Body of pancreas (tissue), 4 donors: ENCODE measurements at places on chromosomes 7 and 10. TPM values are rescaled to one million over a fixed set of nuclear protein-coding genes. Genes with fewer than 3 reads are reported as not detected.

GNG11 gene
- total RNA-seq, result 11.4 TPM

SYT15 gene
- 6.3 TPM for total RNA-seq

GIMAP5 gene
- 5.3 TPM for total RNA-seq

PROSER2 gene
- total RNA-seq, result 58.3 TPM

HSPA12A gene
- 22.7 TPM for total RNA-seq

MRLN gene
- total RNA-seq, result not detected

LEP gene
- 72.8 TPM for total RNA-seq

ZNF487 gene
- total RNA-seq, result 1.6 TPM

DNA sequence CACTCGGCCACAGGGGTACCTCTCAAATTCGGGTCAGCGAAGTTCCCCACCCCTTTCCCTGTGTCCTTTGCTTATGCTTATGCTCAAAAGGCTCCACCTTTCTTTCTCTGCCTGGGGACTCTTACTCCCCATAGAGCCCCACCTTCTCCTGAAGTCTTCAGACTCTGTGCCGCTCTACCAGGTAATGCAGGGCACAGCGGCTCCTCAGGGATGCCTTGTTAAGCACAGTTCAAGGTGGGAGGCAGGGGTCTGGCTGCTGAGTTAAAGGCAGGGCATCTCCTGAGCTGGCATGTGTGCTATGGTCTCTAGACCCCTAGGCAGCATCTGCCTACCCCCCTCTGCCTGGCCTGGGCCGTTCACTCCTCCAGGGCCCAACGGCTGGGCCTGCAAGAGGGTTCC lies 3.0 kb upstream of the CXCL12 start:
- H3K36me3 ChIP-seq, result no peaks in the 10 kb centered on the region
- H3K27ac ChIP-seq, result no peak overlapping the region
- DNase-seq, result no peak
- no peak overlapping the region for H3K4me3 ChIP-seq

- no peak overlapping the region for H3K27ac ChIP-seq
- H3K27me3 ChIP-seq, result no peaks in the 10 kb centered on the region
- peaks cover 19% of the 10 kb centered on the region for H3K4me1 ChIP-seq
- no peak overlapping the region for H3K4me3 ChIP-seq
- DNase-seq, result no peak
- H3K36me3 ChIP-seq, result no peaks in the 10 kb centered on the region
Observed at GRCh38 chr10:114575417-114576131, 82.5 kb downstream of the ABLIM1 start.

DNA sequence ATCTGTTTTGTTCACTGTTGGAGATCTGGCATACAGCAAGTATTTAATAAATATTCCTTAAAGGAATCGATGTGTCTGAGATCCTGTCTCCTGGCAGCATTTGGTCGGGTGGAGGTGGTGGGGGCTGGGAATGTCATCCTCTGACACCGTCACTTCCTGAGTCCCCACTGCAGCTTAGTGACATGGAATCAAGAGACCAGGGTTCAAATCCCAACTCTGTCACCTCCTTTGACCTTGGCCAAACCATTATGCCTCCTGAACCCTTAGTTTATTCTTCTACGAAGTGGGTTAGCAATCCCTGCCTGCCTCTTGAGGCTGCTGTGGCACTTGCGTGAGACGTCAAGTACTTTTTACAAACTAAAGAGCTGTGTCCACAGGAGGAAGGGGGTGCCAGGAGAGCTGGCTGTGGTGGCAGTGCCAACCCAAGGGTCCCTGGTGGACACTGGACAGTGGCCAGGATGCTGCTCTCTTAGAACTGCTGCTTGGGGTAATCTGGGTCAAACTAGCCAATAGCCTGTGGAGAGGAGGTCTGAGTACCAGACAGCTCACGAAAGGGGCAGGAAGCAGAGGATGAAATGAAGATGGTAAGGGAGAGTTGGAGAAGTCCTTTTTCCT lies 8.0 kb upstream of the ZMIZ1 start:
- H3K27ac ChIP-seq, result peak overlapping the region; percentile 94
- H3K4me1 ChIP-seq, result peaks cover 73% of the 10 kb centered on the region
- H3K36me3 ChIP-seq, result no peaks in the 10 kb centered on the region
- no peaks in the 10 kb centered on the region for H3K27me3 ChIP-seq

DNA sequence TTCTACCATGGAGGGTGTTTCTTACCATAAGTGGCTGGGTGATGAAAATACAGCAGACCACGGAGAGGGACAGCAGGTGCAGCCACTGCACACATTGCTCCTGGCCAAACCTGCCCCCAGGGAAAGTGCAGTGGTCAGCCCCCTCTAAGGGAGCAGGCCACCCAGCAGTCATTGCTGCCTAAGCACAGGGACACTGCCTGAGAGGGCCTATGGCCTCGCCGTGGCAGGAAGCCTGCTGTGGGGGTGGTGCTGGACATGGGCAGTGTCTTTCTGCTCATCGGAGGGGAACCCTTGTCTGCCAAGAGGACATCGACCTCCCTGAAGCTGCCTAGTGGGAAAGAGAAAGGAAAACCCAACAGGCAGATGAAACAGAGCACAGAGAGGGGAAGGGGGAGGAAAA lies 118.3 kb downstream of the PKD1L1 start:
- H3K36me3 ChIP-seq, result no peaks in the 10 kb centered on the region
- H3K27ac ChIP-seq, result no peak overlapping the region
- H3K27me3 ChIP-seq, result no peaks in the 10 kb centered on the region
- DNase-seq, result no peak
- peaks cover 19% of the 10 kb centered on the region for H3K4me1 ChIP-seq

DNA sequence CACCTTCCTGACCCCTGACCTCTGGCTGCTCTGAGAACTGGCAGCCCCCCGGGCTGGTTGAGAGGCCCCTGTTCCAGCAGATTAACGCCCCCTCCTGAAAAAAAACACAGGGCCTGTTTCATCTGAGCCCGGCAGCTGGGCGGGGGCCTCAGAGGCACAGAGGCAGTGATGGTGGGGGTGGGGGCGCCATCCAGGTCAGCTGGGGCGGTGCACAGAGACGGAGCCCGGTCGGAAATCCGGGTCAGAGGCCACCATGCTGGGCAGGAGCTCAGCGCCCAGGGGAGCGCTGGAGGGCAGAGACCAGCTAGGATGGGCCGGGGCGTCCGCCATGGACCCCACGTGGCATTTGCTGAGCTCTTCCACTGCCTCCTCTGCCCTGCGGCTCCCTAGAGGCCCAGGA lies 68.0 kb downstream of the UNCX start:
- no peak overlapping the region for H3K27ac ChIP-seq
- H3K4me1 ChIP-seq, result no peaks in the 10 kb centered on the region
- no peak for DNase-seq
- H3K36me3 ChIP-seq, result no peaks in the 10 kb centered on the region

DNA sequence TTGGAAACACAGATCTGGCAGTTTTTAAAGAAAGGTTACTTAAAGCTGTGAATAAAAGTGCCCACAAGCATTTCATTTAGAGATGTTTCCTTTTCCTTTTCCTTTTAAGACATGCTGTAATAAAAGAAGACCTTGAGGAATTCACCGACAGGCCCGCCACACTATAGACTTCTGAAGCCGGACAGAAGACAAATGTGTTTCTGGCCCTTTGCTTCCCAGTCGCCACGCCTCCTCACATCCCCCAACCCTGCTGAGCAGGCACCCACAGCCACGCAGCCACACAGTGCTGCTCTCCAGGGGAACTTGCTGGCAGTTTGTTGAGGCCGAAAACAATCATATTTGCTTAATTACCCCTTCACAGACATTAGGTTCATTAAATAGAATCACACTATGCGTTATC lies 83.4 kb downstream of the SLC25A13 start:
- H3K27me3 ChIP-seq, result no peaks in the 10 kb centered on the region
- H3K36me3 ChIP-seq, result no peaks in the 10 kb centered on the region
- DNase-seq, result no peak
- H3K4me3 ChIP-seq, result no peak overlapping the region
- peaks cover 6% of the 10 kb centered on the region for H3K4me1 ChIP-seq

GRCh38 chr7:106110885-106111654 lies 1.0 kb downstream of the SYPL1 start:
- peaks cover 30% of the 10 kb centered on the region for H3K4me1 ChIP-seq
- H3K36me3 ChIP-seq, result no peaks in the 10 kb centered on the region
- H3K27me3 ChIP-seq, result no peaks in the 10 kb centered on the region
- peak overlapping the region; percentile 41 for H3K4me3 ChIP-seq
- DNase-seq, result no peak

DNA sequence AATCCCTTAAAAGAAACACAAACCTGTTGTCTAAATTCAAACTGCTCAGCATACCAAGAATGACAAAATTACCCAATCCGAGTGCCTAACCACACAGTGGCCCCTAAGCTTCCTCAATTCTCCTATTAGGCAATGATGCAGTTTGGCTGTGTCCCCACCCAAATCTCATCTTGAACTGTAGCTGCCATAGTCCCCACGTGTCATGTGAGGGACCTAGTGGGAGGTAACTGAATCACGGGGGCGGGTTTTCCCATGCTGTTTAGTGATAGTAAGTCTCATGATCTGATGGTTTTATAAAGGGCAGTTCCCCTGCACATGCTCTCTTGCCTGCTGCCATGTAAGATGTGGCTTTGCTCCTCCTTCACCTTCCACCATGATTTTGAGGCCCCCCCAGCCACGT lies 21.9 kb downstream of the PSAP start:
- H3K4me3 ChIP-seq, result no peak overlapping the region
- H3K36me3 ChIP-seq, result peaks cover 16% of the 10 kb centered on the region
- DNase-seq, result no peak
- no peak overlapping the region for H3K27ac ChIP-seq
- no peaks in the 10 kb centered on the region for H3K4me1 ChIP-seq

- no peaks in the 10 kb centered on the region for H3K27me3 ChIP-seq
- peaks cover 7% of the 10 kb centered on the region for H3K36me3 ChIP-seq
- DNase-seq, result no peak
Observed at GRCh38 chr7:149861728-149862045, 12.1 kb upstream of the ATP6V0E2 start.

GRCh38 chr10:132674311-132674710 lies 111.6 kb downstream of the NKX6-2 start:
- peak; percentile 5 for DNase-seq
- H3K4me1 ChIP-seq, result peaks cover 18% of the 10 kb centered on the region
- H3K36me3 ChIP-seq, result no peaks in the 10 kb centered on the region

GRCh38 chr7:131606346-131607290 lies 50.2 kb upstream of the PODXL start:
- H3K36me3 ChIP-seq, result no peaks in the 10 kb centered on the region
- H3K27me3 ChIP-seq, result no peaks in the 10 kb centered on the region
- no peaks in the 10 kb centered on the region for H3K4me1 ChIP-seq
- no peak overlapping the region for H3K4me3 ChIP-seq
- no peak overlapping the region for H3K27ac ChIP-seq
- no peak for DNase-seq

GRCh38 chr10:83994325-83994724 lies 145.0 kb upstream of the GHITM start:
- no peak for DNase-seq
- H3K27ac ChIP-seq, result no peak overlapping the region
- H3K4me3 ChIP-seq, result no peak overlapping the region

GRCh38 chr7:47377741-47378140 lies 204.2 kb downstream of the TNS3 start:
- H3K4me3 ChIP-seq, result no peak overlapping the region
- no peaks in the 10 kb centered on the region for H3K27me3 ChIP-seq
- no peak for DNase-seq
- no peaks in the 10 kb centered on the region for H3K36me3 ChIP-seq

DNA sequence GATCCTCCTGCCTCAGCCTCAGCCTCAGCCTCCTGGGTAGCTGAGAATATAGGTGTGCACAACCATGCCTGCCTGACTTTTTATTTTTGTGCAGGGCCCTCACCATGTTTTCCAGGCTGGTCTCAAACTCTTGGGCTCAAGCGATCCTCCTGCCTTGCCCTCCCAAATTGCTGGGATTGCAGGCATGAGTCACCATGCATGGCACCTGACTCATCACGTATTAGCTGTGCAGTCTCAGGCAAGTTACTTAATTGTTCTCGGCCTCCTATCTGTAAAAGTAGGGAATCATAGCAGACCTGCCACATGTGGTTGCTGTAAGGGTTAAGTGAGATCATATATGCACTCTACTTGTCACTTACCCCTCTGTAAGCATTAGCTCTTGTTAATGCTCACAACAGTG lies 117.2 kb downstream of the ANLN start:
- H3K4me3 ChIP-seq, result no peak overlapping the region
- DNase-seq, result no peak
- no peak overlapping the region for H3K27ac ChIP-seq
- H3K4me1 ChIP-seq, result no peaks in the 10 kb centered on the region

- H3K36me3 ChIP-seq, result no peaks in the 10 kb centered on the region
- no peaks in the 10 kb centered on the region for H3K27me3 ChIP-seq
- H3K4me1 ChIP-seq, result no peaks in the 10 kb centered on the region
- H3K27ac ChIP-seq, result no peak overlapping the region
Observed at GRCh38 chr7:149529136-149529718, 31.6 kb upstream of the ZNF746 start.
